ENCODE measurements at places on chromosomes 6 and 20.

- DNase-seq: no peak
These were observed 318.0 kb upstream of the PTCHD4 start for GRCh38 chr6:48429021-48429420.

GRCh38 chr20:63037669-63038268 is 31.0 kb upstream of the BHLHE23 start:
- no peak for DNase-seq

DNA sequence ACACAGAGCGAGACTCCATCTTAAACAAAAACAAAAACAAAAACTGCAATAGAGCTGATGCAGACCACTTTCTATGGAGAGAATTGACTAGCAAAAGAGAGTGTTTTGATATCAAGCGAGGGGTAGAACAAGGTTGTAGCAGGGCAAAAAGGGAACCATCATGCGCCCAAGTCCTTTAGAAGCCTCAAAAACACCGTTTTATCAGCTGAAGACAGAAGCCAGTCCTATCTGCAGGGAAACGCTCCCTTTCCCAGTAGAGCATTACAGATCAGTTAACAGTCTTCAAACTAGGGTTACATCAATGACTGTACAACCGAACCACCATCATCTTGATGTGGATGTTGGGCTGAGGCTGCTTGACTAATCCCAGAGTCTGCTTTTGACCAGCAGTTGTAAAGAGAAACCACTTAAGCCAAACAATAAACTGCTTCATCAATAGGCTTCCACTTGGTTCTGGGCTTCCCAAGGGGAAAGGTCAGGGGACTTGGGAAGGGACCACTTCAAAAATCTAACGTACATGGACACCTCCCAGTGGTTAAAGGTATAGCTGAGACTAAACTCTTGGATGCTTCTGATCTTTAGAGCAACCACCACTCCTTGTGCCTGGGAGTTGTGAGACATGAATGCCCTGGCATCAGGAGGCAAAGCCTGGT is 59.6 kb upstream of the SPDEF start:
- no peak for DNase-seq

- no peak for DNase-seq
These were observed 36.3 kb upstream of the SLCO4A1 start for GRCh38 chr20:62606016-62606415.

GRCh38 chr6:112145080-112145573 is 57.7 kb downstream of the FAM229B start:
- DNase-seq: no peak
